ENCODE measurements at places on chromosomes 2 and 18.

- no peak for DNase-seq
Observed at GRCh38 chr2:27955384-27956161, 65.0 kb downstream of the BABAM2 start.

DNA sequence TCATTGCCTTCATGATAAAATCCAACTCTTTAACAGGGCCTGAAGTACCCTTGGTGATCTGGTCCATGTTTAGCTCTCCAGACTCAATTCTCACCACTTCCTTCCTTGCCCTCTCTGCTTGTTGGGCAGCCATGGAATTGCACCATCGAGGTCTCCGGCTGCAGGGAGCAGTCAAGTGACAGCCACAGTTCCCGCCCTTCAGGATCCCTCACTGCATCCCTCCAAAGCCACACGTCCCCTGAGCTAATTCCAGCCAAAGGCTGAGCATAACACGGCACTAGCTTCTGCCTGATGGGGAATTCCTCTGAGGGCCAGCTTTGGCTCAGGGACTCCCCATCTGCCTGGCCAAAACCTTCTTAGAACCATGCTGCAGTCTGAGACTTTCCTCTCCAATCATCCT, 47.4 kb upstream of the SLC1A4 start:
- DNase-seq, result no peak

- no peak for DNase-seq
Observed at GRCh38 chr2:237669628-237670392, 42.4 kb downstream of the LRRFIP1 start.

DNA sequence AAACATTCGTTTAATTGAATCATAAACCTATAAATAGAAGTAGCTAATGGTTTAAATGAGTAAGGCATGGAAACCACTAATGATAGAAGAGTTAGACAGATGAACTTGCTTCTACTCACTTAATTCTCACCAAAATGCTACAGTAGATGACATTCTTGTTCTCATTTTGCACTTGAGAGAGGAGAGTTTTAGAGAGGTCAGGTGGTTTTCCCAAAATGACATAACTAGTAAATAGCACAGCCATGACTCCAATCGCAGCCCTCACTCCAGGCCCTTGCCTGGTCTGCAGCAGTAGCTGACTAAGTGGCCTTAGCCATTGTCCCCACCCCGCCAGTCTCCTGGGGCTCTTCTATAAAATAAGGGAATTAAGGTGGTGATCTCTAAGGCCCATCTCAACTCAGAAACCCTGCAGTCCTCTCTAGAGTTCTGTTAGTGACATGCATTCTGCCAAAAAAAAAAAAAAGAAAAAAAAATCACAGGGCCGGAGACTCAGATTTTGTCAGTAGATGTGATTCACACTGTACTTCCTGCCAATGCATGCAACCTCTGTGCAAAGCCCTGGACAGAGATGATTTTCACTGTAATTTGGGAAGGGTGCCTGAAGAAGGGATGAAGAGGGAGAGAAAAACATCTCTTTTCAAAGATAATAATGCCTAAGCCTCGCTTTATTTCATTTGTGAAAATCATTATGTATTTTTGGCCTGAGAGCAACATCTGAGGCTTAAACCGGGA, 221.8 kb downstream of the ANAPC1 start:
- DNase-seq, result no peak

GRCh38 chr18:78757014-78757413, 222.6 kb upstream of the SALL3 start:
- DNase-seq, result no peak

GRCh38 chr2:210654091-210654490, 97.7 kb downstream of the CPS1 start:
- DNase-seq, result no peak

GRCh38 chr2:159297042-159297707, 10.7 kb upstream of the WDSUB1 start:
- no peak for DNase-seq

- no peak for DNase-seq
Observed at GRCh38 chr18:23181547-23181946, 46.3 kb downstream of the CABLES1 start.

GRCh38 chr18:13281406-13281805, 62.8 kb downstream of the LDLRAD4 start:
- no peak for DNase-seq
